ENCODE measurements at places on chromosomes 11 and 22. TPM values are rescaled to one million over a fixed set of nuclear protein-coding genes. Genes with fewer than 3 reads are reported as not detected.
A peak's percentile ranks its signal among the peaks of the same experiment; 100 is the strongest.

DNA sequence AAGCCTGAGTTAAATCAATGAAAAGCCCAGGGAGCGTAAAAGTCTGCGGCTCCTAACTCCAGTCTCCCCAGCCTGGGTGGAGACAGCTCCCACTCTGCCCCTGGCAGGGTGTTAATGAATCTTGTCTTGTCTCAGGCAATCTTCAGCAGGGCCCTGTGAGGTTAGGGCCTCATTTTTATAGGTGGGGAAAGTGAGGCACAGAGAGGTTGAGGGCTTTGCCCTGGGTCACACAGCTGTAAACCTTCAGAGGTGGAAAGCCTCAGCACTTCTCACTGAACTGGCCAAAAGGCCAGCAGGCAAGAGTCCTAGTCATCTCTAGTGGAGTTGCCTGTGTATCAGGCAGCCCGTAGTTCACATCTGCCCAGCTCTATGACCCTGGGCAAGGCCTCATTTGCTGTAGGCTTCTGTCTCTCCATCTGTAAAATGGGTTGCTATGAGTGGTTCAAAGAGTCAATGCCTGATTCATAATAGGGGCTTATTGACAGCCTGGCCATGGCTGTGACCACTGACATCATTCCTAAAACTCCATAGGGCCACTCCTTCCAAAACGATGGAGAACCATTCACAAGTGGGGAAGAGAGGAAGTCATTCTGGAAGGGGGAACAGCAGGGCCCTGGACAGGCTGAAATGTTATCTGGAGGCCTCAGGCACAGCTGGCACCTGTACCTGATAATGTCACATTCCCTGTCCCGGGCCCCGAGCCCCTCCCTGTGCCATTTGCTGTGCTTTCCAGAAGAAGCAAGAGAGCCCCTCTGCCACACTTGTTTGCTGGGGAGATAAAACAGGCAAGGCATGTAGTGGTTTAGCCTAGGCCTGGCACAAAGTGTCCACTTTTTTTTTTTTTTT, 6.0 kb downstream of the CBX7 start:
- no peak for DNase-seq
- H3K36me3 ChIP-seq, result no peaks in the 10 kb centered on the region
- H3K4me3 ChIP-seq, result peak overlapping the region; percentile 64
- peaks cover 10% of the 10 kb centered on the region for H3K4me1 ChIP-seq
- peak overlapping the region; percentile 90 for H3K27ac ChIP-seq

NXPE4 gene
- not detected for total RNA-seq

DNA sequence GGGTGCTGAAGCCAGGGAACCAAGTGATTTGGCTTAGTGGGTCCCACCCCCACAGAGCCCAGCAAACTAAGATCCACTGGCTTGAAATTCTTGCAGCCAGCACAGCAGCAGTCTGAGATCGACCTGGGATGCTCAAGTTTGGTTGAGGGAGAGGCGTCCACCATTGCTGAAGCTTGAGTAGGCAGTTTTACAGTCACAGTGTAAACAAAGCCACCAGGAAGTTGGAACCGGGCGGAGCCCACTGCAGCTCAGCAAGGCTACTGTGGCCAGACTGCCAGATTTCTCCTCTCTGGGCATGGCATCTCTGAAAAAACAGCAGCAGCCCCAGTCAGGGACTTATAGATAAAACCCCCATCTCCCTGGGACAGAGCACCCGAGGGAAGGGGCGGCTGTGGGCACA, 424.1 kb upstream of the TENM4 start:
- H3K27ac ChIP-seq, result no peak overlapping the region
- H3K4me3 ChIP-seq, result no peak overlapping the region
- no peaks in the 10 kb centered on the region for H3K4me1 ChIP-seq
- H3K27me3 ChIP-seq, result no peaks in the 10 kb centered on the region
- DNase-seq, result peak; percentile 31

PDGFD gene
- total RNA-seq, result 29.6 TPM

- H3K36me3 ChIP-seq, result no peaks in the 10 kb centered on the region
- no peaks in the 10 kb centered on the region for H3K27me3 ChIP-seq
Observed at GRCh38 chr11:61814247-61814957, 2.4 kb downstream of the FADS1 start.

GRCh38 chr22:42906605-42907348, 49.7 kb upstream of the ARFGAP3 start:
- no peak overlapping the region for H3K27ac ChIP-seq
- no peak overlapping the region for H3K4me3 ChIP-seq
- H3K4me1 ChIP-seq, result peaks cover 7% of the 10 kb centered on the region
- no peaks in the 10 kb centered on the region for H3K27me3 ChIP-seq

BRSK2 gene
- 4.7 TPM for total RNA-seq

DNA sequence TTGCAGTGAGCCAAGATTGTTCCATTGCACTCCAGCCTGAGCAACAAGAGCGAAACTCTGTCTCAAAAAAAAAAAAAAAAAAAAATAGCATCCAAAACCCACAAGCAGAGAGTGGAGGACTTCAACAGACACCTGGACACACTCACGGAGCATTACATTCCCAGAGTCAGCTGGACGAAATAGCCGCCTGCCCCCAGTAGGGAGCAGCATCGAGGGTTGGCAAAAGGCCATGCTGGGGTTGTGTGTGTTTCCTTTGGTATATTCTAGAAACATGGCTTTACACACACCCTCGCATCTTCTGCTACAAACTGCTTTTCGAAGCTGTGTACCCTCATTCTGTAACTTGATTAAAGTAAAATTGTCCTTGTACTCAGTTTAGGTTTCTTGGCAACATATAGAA, 5.3 kb downstream of the ADA2 start:
- H3K27ac ChIP-seq, result no peak overlapping the region
- peak; percentile 50 for DNase-seq
- H3K4me1 ChIP-seq, result no peaks in the 10 kb centered on the region
- no peaks in the 10 kb centered on the region for H3K36me3 ChIP-seq
- H3K27me3 ChIP-seq, result no peaks in the 10 kb centered on the region
- no peak overlapping the region for H3K4me3 ChIP-seq

GRCh38 chr11:112541140-112542046, 280.7 kb upstream of the PLET1 start:
- H3K27ac ChIP-seq, result peak overlapping the region; percentile 22
- H3K36me3 ChIP-seq, result no peaks in the 10 kb centered on the region
- H3K27me3 ChIP-seq, result no peaks in the 10 kb centered on the region
- DNase-seq, result no peak
